ENCODE measurements at places on chromosomes 6 and 20.
A peak's percentile ranks its signal among the peaks of the same experiment; 100 is the strongest.

GRCh38 chr20:4592316-4593148, 129.2 kb upstream of the PRND start:
- peak; percentile 63 for DNase-seq

DNA sequence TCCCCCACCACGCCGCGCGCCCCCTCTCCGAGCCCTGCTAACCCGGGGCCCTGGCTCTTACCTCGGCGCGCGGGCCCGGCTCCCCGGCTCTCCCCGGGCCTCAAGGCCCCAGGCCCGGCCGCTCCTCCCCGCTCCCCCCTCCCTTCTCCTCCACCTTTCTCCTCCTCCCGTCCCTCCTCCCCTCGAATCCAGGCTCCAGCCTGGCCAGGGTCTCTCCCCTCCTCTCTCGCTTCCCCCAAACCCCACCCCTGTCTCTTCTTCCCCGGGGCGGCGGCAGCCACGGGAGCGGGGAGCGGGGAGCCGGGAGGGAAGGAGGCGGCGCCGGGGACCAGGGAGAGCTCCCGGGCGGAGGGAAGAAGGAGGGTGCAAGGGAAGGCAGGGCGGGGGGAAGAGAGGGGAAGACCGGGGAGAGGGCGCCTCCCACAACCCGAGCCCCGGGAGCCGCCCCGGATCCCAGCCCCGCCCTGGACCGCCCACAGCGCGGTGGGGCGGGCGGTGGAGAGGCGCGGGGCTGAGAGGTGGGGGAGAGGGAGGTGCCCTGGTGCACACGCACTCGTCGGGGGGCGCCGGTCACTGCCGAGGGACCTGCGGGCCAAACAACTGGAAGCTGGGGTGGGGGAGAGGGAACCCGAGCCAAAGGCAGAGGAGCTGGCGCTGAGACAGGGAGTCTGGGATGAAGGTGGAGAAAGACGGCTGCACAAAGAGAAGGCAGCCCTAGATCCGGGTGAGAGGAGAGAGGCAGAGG, at the start of gene GABBR1:
TSS of gene GABBR1 (minus strand) at position 395 of the 745 bp plus-strand sequence. CDS start 798 bp downstream, outside the sequence.
- peak; percentile 78 for DNase-seq

GRCh38 chr20:21322083-21322710, 19.1 kb downstream of the XRN2 start:
- DNase-seq: no peak

GRCh38 chr6:159615918-159616317, 77.1 kb downstream of the SOD2 start:
- no peak for DNase-seq

DNA sequence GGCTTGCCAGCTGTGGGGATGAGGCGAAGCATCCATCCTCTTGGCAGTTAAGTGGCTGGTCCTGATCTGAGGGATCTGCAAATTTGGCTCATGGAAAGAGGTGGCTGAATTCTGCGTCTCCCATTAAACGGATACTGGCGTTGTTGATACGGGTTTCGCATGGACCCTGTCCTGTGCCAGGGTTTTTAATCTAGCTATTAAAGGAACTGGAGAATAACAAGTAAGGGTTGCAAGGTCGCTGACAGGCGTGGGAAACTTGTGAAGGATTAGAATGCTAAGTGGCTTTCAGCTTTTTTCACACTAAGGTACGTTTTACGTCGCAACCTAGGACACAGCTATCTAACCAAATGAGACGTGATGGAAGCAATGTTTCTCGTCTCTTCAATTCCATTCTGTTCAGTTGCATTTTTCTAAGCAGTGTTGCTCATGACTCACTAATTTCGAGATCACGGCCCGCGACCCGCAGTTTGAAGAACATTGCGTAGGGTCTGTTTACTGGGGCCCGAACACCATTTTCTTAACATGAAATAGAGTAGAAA, 852 bp downstream of the GMNN start:
- DNase-seq: peak; percentile 54

GRCh38 chr6:161215193-161215592, 58.7 kb downstream of the AGPAT4 start:
- DNase-seq: no peak

- no peak for DNase-seq
Measured at GRCh38 chr6:129440691-129441090, 269.3 kb downstream of the ARHGAP18 start.

GRCh38 chr6:7544597-7544996, 3.1 kb downstream of the DSP start:
- DNase-seq: no peak

DNA sequence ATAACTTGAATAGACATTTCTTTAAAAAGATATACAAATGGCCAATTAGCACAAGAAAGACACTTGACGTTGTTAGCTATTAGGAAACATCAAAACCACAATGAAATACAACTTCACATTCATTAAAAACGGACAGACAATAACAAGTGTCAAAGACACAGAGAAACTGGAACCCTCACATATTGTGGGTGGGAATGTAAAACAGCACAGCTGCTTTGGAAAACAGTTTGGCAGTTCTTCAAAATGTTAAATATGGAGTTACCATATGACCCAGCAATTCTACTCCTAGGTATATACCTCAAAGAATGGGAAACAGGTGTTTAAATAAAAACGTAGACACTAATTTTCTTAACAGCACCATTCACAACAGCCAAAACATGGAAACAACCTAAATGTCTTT, 100.5 kb upstream of the SLC22A23 start:
- DNase-seq: no peak

DNA sequence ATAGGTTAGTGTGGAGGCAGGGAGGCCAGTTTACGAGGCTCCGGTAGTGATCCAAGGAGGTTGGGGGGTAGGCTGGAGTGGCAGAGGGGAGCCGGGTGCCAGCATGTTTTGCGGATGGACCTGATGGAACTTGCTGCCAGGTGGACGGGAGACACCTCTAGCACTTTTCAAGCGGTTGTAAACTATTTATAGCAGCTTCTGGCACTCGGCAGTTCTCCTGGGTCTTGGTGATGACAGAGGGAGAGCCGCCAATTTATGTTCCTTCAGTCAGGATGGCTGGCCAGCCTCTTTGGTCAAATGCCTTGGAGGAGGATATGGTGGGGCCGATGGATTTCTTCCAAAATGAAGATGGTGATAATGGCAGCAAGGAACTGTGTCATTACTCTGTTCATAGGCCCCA, 28.8 kb downstream of the TFAP2C start:
- DNase-seq: no peak

DNA sequence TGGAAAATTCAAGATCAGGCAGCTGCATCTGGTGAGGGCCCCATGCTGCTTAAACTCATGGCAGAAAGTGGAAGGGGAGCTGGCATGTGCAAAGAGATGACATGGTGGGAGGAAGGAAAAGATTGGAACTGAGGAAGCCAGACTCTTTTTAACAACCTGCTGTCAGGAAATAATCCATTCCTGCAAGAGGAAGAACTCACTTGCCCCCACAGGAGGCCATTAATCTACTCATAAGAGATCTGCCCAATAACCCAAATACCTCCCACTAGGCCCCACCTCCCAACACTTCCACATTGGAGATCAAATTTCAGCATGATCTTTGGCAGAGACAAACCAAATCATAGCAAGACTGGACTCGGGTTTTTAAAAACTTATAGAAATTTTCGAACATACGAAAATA, 200.5 kb upstream of the KCNQ5 start:
- DNase-seq: no peak

DNA sequence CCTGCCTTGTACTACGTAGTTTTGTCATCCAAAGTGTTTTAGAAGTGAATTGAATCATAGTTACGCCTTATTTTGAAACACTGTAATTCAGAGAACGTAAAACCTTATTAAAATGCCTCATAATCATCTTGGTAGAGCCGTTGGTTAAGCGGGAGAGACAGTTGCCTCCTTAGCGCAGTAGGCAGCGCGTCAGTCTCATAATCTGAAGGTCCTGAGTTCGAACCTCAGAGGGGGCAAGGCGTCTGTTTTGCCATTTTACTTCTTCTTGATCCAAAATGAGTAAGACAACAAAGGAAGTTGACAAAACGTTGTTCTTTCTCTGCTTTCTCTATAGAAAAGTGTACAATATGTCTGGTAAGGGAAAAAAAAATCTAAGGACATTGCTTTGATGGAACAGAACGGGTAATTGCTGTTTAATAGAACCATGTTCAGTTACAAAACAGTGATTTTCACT, 20.7 kb upstream of the TRIM27 start:
- DNase-seq: peak; percentile 84

GRCh38 chr6:73585566-73586415, 65.0 kb upstream of the EEF1A1 start:
- peak; percentile 29 for DNase-seq

- DNase-seq: no peak
Measured at GRCh38 chr6:41692080-41692675, 43.2 kb downstream of the TFEB start.

DNA sequence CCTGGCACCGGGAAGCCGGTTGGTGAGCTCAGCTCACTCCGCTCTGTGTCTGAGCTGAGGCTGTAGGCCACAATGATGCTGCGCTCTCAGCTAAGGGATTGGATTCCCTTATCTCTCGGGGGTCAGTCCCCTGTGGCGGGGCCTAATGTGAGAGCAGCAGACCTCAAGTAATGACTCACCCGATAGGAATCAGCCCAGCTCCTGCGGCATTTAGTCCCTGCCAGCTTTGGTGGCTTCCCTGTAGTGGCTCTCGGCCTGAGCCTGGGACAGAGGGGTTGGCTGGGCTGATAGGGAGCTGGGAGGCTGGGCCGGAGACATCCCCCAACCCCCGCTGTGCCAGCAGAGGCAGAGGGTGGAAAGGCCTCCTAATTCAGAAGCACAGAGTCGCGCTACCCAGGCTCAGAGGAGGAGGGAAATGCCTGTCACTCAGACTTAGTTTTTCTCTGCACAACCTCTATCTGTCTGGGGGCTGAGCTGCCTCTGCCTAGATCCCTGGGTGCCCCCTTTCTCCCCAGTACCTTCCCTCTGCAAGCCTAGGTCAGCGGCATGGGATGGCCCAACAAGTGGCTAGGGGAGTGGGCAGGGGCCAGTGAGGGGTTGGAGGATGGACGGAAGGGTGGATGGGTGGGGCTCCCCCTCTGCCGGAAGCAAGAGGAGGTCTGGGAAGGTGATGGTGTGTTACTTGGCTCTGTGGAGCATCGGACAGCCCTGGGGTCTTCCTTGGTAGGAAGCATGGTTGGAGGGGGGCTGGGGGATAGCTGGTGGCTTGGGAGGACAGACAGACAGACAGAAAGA, 92.2 kb downstream of the CDH22 start:
- no peak for DNase-seq

DNA sequence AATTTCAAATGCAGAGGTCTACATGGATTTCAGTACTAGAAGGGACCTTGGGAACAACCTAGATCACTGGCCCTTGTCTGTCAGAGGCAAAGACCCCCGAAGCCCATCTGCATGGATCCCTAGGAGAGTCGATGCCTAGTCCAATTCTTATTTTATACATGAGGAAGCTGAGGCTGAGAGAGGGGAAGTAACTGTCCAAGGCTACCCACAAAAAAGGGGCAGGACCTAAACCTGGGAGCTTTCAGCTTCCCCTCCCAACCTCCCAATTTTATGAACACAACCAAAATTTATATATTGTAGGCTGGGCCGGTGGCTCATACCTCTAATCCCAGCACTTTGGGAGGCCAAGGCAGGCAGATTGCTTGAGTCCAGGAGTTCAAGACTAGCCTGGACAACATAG, 73.2 kb downstream of the TRERF1 start:
- DNase-seq: no peak

GRCh38 chr20:21251278-21251677, 51.9 kb upstream of the XRN2 start:
- peak; percentile 67 for DNase-seq

GRCh38 chr6:39137245-39137644, 22.3 kb upstream of the SAYSD1 start:
- peak; percentile 39 for DNase-seq

DNA sequence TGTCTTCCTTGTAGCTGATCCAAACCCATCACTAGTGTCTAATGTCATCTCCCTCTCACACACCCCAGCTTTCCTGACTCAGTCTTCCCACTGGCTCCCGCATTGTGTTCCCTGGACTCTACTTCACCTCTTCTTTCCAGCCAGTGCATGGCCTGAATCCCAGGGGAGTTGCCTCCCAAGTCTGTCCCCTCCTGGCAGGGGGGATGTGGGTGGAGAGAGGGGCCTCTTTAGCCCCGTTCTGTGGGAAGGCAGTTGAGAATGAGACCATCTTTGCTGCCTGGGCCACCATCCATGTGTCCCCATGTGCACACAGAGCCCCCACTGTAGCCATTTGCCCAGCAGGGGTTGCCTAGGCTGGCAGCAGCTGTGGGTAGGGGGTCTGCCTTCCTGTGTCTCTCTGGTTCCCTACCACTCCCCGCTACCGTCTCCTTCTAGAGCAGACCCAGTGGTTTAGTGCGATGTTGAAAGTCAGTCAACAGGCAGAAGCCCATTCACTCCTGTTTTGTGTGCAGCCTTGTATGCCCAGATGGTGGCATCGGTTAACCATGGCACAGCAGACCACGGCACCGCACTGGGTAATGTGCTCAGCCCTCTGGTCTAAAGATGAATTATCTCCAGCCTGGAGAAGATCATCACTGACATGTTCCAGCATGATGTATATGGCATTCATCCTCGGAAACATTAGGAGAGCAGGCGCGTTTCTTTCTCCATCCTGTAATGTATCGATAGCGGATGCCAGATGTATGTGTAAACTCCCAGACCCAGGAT, 178.8 kb upstream of the SNX9 start:
- peak; percentile 49 for DNase-seq

DNA sequence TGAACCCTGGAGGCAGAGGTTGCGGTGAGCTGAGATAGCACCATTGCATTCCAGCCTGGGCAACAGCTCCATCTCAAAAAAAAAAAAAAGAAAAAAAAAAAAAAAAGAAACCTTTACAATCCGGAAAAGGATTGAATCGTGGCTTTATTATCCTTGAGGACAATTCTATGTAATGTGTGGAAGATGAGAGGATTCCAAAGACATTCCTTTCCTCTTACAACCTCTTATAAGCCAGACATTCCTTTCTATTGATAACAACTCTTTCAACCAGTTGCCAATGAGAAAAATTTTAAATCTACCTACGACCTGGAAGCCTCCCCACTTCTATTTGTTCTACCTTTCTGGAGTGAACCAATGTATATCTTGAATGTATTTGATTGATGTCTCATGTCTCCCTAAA, 91.2 kb upstream of the EEF1E1 start:
- DNase-seq: no peak

- DNase-seq: no peak
Measured at GRCh38 chr20:60242836-60243505, 284.7 kb downstream of the CDH26 start.

GRCh38 chr6:167690931-167691330, 135.8 kb upstream of the AFDN start:
- DNase-seq: no peak

DNA sequence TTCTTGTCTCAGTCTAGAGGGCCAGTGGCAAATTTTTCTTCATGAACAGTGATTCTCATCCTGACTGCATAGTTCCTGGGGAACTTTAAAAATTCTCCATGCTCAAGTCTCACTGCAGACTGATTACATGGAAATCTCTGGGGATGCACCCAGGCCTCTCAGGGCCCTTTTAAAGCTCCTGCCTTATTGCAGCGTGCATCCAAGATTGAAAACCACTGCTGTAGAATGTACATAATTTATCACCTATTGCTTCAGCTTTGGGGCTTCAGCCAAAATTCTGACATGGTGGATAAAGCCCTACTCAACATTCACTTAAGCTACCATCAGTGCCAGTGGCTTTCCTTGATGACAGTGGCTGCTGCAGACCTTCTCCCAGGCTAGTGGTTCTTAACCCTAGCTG, 143.8 kb downstream of the BTBD3 start:
- DNase-seq: no peak

- DNase-seq: no peak
Measured at GRCh38 chr6:147538821-147539220, 30.3 kb downstream of the SAMD5 start.

GRCh38 chr20:35491823-35492222, 36.4 kb downstream of the CEP250 start:
- no peak for DNase-seq

GRCh38 chr6:100700009-100700408, 181.1 kb downstream of the ASCC3 start:
- DNase-seq: no peak
